NAMALWA (cell line): ENCODE measurements at places on chromosomes 3 and 15.

- peak; percentile 40 for DNase-seq
Observed at GRCh38 chr3:62201438-62202035, 171.8 kb downstream of the FEZF2 start.

DNA sequence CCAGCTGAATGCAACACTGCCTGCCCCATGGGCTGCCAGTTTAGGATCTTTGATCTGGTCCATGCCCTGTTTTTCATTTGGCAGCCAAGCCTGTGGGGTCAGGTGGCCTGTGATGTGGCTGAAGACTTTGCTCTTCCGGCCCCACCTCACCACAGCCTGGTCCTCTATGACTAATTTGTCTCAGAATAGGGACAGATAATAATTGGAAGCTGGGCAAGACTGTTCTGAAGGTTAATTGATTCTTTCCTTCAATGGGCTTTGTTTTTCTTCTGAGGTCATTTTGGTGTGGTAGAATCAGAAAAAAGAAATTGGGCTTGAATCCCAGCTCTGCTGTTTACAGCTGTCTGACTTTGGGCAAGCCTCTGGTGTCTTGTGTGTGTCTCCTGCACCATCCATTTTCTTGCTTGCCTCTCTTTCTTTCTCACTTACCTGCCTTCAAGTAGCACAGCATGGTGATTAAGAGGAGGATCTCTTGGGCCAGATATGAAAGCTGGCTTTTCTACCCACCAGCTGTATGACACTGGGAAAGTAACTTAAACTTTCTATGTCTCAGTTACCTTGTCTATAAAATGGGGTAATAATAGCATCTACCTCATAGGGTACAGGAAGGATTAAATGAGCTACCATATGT, 24.2 kb downstream of the ABHD2 start:
- no peak for DNase-seq

DNA sequence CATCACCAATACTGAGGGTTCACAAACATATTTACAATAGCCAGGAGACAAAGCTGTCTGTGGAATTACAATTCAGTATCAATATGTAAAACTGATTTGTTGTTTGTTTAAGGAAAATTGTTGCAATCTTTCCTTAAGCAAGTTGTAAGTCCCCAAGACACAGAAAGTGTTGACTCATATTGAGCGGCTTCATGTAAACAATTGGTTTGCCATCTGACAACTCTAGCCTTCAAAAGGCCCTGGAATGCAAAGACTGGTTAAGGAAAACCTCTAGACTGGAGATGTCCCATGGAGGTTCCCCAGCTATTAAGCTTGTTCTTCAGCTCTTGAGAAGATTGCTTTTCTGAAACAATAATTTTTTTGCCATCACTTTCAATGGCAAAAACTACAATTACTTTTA, 283.7 kb upstream of the PROK2 start:
- no peak for DNase-seq

DNA sequence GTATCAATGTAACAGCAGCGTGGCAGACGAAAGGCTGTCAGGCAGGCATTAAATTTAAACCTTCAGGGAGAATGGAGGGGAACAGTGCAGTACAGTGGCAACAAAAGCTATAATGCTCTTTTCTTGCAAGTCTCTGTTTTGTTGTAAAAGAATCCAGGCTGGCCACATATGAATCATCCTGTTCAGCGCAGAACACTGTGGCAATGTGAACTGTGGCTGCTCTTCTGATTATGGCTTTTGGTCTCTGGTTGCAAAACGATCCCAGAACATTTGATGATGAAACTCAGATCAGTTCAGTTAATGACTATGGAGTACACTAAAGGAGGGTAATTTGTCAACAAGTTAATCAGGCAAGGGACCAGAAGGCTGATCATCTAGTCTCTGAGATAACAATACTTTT, 219.7 kb upstream of the SGO1 start:
- DNase-seq = no peak

DNA sequence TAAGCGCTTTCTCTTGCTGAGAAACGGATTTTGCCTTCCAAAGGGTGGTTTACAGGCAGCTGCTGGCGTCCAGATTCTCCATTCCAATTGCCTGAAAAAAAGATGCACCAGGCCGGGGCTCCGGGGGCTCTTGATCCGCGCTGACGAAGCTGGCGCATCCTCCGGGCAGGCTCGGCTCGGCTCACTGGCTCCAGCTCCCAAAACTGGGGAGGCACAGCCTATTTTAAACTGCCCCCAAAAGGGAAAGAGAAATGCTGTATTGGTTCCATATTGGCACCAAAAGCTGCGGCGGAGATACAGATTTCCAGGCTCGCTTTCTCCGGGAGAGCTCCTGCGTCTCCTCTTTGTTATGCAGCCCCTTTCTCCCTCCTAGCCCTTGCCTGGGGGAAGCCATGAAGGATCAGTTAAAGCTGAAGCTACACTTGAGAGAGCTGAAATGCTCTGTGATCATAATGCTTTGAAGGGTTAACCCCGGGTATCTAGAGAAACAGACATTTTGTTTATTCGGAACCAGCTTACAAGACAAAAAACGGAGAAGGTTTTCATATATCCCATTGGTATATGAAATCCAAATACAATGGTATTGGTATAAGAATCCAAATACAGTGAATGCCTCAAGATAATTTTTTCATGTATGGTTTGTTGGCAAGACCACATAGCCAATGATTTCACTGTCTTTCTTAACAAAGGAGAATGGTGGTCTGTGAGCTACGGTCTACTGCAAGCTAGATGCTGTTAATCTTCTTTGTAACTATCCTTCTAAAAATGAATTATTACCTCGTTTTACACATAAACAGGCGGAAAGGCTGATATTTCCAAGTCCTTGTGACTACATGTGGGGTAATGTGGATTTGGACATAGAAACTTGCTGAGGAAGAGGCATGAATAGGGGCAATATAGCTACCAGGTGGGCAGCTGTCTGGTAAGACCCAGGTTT, 693 bp downstream of the CD200 start:
- no peak for DNase-seq

- no peak for DNase-seq
Observed at GRCh38 chr3:148694116-148694515, 3.6 kb upstream of the AGTR1 start.

DNA sequence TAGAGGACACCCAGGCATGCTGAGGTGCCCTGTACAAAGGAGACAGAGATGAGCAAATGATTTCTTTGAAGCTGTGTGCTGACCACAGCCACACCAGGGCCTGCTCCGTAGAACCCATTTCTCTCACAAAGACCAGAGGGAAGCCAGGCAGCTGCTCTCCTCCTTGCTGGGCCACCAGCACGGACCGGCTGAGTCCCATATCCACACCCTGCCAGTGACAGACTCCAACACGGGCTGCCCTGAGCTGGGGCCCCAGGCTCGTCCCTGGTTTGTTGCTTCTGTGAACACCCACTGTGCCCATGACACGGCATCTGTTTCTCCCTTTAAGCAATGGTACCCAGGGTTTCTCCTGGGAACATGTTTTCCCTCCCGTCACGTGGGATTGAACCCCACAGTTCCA, 284.5 kb downstream of the ADAMTS17 start:
- DNase-seq = no peak

- DNase-seq = no peak
Observed at GRCh38 chr15:88989578-88989977, 76.4 kb upstream of the MFGE8 start.

DNA sequence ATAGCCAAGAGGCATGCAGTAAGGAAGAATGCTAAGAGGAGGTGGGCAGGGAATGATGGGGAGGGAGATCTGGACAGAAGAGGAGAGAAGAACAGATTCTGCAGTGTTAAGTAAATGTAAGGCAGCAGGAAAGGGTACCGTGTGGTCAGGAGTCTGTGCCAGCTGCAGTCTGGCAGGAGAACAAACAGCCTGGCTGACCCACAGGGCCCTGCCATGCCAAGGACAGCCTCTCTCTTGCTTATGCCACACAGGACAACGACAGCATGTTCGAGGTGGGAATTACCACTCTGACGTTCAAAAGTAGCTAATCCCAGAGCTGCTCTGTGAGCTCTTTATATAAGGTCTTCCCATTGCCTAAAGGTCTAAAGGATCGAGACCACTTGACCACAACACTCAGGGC, 31.3 kb downstream of the DAPK2 start:
- no peak for DNase-seq

DNA sequence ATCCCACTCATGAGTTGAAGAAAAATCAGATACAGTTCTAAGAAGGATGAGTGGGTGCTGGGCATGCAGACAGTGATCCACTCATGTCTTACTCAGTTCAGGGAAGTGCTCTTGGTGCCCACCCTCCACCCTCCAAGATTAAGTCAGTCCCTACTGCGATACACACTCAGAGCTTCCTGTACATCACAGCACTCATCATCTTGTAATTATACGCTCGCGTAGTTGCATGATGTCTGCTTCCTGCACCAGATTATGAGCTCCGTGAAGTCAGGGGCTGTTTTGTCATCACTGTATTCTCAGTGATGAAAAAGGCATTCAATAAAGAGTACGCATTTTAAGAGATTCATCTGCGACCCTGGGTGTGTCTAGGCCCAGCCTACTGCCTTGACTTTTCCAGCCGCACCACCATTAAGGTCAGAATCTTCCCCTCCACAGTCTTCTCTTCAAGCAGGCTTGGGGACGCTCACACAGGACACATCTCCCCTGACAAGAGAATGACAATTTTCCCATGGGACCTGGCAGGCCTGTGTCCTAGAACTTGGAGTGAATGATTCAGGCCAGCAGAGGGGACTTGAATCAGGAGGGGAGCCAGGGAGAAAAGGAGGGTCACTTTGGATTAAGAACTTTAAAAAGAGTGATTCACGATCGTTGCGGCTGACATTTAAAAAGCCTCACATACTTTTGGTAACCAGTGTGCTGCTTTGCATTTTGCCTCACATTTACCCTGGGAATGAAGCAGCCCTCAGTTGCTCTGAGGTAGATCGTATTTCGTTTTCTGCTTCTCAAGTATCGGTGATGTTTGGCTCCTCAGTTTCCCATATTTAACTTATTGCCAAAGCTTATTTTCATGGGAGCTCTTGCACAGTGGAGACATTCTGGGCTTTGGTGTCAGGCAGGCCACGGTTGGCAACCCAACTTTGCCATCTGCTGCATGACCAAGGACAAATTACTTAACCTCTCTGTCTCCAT, 7.9 kb upstream of the PDE8A start:
- no peak for DNase-seq

DNA sequence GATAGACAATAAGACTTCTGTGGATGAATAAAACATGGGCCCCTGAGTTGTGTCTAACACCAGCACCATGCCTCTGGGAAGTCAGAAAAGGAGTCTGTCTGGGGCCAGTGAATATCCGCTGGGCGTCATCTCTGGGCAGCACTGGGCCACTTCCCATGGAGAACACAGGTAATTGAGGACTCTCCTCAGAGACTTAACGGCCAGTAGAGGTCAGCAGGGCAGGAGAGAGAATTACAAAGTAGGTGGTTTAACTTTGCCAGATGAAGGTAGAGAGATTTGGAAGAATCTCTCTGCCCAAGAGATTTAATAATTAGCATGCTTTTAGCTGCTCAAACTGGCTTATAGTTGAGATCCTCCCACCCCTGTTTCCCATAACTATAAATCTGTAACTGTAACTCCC, 65.7 kb downstream of the OCA2 start:
- DNase-seq = no peak

DNA sequence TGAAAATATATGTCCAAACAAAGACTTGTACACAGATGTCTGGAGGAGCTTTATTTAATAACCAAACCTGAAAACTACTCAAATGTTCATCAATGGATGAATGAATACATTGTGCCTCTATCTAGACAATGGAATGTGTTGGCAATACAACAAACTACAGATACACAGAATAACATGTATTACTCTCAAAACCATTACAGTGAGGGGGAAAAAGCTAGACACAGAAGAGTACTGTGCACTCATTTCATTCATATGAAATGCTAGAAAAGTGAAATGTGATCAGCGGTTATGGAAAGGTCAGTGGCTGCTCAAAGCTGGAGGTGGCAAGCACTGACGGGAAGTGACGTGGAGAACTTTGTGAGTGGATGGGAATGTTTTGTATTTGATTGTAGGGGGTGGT, 13.2 kb downstream of the STOML1 start:
- no peak for DNase-seq

DNA sequence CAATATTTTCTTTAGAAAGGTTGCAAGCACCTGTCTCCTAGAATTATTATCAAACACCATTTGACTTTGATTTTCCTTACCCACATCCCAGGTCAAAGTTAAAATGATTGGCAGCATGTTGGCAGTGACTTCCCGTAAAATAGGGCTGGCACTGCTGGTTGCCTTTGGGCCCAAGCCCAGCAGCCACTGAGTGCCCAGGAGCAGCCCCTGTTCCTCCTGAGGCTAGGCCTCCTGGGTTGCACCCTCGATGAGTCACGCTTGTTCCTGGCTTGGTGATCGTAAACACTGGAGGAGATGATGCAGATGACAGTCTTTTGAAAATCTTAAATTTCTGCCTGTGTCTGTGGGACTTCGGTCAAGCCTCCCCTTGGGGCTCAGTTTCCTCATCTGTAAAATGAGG, 290.0 kb downstream of the TLE3 start:
- no peak for DNase-seq

DNA sequence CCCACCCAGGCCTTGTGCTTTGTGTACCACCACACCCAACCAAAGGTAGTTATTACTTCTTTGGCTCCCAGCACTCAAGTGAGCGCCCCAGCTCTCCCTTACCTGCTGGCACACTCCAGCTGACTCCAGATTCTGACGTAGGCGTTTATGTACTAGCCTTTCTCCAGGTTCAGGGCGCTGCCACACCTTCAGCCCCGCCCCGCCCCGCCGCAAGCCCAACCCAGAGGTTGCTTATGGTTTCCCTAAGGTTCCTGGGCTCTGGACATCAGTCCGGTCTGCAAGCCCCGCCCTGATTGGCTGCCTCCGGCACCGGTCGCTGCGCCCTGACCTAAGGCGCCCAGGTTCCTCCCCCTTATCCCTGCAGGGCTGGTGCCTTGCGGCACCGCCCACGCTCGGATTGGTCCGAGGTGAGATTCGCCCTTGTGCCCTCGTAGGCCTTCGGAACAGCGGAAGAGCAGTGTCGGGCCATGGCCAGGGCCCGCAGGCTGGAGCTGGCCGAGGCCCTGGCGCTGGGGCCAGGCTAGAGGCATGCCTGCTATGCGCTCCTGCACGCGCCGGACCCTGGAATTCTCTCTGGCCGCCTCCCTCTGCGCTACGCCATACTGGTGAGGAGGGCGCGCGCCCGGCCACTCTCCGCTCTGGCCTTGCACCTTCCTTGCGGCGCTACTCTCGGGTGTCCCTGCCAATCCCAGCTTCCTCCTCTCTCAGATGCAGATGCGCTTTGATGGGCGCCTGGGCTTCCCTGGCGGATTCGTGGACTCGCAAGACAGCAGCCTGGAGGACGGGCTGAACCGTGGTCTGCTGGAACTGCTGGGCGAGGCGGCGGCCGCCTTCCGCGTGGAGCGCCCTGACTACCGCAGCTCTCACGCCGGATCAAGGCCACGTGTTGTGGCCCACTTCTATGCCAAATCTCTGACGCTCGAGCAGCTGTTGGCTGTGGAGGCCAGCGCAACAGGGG, 19.8 kb upstream of the NUDT16 start:
- DNase-seq = no peak
